ENCODE measurements at places on chromosomes 7 and 10.

DNA sequence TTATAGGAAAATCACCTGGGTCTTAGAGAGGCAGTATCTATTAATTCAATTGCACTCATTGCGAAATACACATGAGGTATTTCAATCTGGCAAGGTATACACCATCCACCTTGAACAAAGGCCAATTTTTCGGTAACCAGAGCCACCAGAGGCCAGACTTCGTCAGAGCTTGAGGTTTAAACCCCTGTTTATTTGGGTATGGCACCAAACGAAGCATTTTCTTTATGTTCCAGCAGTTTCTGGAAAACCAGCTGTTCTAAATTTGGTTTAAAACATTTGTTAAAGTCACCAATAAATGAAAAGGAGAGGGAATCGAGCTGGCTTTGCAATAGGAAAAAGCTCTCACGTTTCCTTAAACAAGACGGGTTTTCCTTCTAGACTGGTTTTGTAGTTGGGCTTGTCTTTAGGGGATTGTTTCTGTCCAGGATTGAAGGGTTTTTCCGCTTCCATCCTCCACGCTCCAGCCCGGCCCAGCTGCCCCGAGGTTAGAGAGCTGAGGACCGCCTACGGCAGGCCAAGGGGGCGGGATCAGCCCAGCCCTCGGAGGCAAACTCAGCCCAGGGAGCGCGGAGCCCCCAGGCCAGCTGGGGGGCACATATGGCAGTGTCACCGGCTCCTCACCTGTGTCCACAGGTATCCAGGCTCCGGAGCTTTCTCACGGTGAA, 539.4 kb upstream of the MGMT start:
- DNase-seq: no peak

- DNase-seq: no peak
These were observed 36.0 kb downstream of the DYNC1I1 start for GRCh38 chr7:95808396-95808795.

- DNase-seq: no peak
These were observed 1602.0 kb upstream of the LRRTM3 start for GRCh38 chr10:65323802-65324201.

DNA sequence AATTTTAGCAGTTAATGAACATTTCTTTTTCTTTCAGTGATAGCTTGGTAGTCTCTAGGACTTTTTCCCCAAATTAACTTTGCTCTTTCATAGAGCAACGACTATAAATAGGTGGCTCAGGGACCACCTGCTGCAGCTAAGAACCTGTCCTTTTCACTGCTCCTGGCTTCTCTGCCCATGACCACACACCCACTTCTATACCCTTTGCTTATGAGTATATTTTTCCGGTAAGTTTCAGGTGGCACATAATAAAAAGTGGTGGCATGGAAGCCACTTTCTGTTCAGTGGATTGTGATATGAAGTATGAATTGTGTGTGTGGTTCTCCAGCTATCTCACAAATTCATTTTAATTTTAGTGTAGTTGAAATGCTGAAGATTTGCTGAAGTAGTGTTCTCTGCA, 1.2 kb downstream of the ING3 start:
- DNase-seq: no peak

GRCh38 chr7:150826061-150826849, 25.7 kb downstream of the TMEM176A start:
- DNase-seq: no peak

All from NCI-H1105 (cell line).